Activated T-helper 1 cell treated with anti-CD3 and anti-CD28 coated beads, Interleukin-2, amount 50 U/mL, for 16 hours (primary cell): ENCODE measurements at places on chromosomes 7 and 10.

DNA sequence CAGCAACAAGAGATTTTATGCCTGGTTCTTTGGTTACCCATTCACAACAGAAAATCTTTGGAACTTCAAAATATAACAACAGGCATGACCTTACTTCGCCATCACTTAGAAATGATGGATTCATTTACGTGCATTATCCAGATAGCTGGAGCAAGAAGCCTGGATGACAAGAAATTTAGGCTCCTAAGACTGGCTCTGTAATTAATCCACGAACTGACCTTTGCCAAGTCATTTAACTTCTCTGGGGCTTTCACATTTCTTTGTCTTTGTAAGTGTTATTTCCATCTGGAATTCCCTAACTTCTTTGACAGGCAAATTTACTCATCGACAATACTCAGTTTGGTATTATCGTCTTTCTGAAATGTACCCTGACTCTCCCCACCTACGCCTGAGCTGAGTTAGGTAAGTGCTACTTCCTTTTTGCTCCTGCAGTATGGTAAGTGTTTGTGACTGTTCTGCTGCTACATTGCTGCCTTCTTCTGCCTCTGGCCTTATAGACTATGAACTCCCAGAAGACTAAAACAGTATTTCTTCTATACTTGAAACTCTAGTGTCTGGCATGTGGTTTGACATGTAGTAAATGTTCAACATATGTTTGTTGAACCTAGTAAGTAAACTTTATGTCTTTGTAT lies 5.5 kb upstream of the MDFIC start:
- DNase-seq = no peak

DNA sequence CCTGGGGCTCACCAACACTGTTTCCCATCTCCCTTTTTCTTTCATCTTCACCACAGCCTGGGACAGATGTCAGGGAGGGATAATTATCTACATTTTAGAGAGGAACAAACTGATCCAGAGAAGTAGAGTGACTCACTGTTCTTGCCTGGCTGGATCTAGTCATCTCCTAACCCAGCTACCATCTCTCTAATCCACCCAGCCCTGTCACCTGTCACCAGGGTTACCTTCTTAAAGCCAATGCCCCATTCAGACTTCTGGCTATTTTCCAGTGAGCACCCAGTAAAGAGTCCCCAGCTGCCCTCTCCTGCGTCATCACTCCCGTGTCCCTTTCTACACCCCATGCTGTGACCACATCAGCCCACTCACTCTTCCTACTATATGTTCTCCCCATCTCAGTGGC lies 68.4 kb upstream of the DUSP5 start:
- DNase-seq = no peak

DNA sequence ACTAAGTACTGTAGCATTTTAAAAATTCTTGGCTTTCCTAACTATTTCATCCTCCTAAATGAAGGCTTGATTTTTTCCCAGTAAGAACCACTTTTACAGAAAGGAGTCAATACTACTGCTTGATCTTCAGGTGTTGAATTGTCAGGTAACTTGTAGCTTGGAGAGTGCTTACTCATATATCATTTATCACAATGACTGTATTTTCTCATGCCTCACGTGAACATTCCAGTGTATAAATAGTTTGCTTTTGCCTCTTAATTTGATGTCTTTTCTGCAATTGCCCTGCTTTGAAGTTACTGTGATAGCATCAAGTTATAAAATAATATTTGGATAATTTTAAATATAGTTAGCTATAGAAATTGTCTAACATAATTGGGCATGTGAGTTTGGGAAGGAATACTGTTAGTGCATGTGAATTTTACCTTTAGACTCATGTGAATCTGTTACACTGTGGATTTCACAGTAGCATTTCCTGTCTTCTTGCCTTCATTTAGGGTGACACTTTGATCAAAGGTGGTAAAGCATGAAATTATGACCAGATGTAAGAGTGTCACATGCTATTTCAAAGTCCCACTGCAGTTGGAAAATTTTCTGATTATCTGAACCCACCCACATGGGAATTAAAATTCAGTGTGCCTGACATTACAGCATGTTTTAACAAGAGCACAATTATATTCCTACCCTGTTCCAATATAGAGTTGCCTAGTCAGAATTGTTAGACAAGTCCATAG lies 962.8 kb downstream of the DNAJB9 start:
- no peak for DNase-seq

GRCh38 chr7:131225619-131226513 lies 101.8 kb upstream of the MKLN1 start:
- no peak for DNase-seq

DNA sequence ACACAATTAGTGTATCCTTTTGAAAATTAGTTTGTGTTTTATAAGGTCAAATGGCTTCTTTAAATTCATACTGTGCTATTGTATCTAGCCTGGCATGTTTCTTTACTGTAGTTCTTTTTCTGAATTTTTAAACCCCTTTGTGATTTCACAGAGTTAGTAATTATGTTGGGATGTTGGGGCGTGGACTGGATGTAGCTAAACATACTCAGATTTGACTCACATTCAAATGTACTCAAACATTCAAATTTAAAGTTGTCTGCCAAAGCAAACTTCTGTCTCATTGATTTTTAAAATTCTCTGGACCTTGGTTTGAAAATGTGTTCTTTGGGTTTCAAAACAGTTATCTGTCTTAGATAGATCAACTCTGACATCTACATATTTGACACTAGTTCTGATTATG lies 7.2 kb upstream of the NRP1 start:
- DNase-seq = no peak

DNA sequence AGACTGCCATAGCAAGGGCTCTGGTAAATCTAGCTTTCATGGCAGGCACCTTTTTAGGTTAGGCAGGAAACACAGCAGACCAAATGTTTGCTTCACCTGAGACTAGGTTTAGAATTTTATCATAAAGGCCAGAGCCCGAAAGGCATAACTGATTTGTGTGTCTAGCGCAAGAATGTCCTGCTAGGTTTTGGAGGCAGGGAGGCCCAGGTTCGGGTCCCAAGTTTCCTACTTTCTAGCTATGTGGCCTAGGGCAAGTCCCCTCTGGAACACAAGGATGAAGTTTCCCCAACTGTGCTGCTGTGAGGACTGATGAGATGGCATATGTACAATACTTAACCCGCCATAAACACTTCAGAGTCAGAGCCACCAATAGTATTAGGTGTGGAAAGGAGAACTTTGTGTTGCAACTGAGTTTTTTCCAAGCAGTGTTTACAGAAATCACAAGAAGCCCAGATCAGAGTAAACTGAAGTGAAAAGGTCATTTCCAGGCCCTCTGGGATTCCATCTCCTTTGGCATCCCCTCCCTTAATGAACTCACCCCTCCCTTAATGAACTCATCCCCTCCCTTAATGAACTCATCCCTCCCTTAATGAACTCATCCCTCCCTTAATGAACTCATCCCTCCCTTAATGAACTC lies 244.9 kb downstream of the SKAP2 start:
- DNase-seq = no peak

GRCh38 chr7:128986609-128987008 lies 48.9 kb downstream of the IRF5 start:
- no peak for DNase-seq

DNA sequence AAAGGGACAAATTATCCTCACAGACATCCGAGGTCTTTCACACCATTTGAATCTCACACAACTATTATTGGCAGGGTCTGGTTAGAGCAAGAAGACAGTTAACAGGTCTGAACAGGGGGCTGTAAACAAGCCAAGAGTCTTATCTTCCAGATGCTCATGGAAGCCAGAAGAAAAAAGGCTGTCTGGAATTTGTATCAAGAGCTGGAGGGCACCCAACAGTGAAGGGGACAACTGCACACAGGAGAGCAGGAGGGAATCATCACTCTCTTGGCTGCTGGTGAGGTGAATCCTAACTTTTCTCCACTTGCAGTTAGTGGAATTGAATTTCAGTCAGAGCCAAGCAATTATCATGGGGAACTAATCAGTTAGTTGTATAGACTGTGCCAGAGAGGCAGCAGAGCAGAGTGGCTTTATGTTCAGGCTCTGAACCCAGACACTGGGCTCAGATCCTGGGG lies 880.2 kb upstream of the AUTS2 start:
- no peak for DNase-seq

DNA sequence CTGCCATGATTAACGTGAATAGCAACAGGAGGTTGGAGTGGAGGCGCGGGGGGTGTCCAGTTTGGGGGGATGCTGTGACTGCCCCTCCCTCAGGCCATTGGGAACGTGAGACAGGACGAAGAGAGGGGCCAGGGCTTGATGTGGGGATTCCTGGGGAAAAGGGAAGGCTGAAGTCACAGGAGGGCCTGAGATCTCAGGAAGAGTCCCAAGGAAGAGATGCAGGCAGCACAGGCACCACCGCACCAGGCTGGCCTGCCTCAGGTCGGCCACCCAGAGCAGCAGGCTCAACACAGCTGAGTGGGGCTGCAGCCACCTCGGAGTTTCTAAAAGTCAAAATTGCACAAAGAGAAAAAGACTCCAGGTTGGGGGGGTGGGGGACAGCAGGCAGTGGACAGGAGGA lies 86.7 kb downstream of the SLIT1 start:
- no peak for DNase-seq

- DNase-seq = no peak
These were observed 284.3 kb downstream of the PARD3 start for GRCh38 chr10:34530778-34531177.
